ENCODE measurements at places on chromosomes 16 and 17.
A peak's percentile ranks its signal among the peaks of the same experiment; 100 is the strongest.

- peak; percentile 74 for DNase-seq
Measured at GRCh38 chr17:45261577-45262515, at the start of gene SPATA32. Gene SPATA32, minus strand, starts transcription at chr17:45262094. Its CDS starts 78 bp downstream, at chr17:45262016.

DNA sequence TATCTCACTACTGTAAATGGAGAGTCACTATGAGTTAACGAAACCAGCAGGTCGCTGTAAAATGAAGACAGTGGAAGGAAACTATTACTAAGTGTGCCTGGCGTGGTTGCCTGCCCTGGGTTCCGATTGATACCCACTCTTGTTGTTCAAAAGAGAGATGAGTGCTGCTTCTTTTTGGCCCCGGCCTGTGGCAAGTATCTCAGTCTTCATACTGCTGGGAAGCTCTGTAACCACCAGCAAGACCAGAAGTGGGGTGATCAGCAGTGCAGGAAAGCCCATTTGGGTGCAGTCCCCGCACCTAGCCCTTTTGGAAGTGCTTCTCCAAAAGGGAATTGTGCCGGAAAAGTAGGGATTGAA is 104.5 kb downstream of the SNX29 start:
- no peak for DNase-seq

DNA sequence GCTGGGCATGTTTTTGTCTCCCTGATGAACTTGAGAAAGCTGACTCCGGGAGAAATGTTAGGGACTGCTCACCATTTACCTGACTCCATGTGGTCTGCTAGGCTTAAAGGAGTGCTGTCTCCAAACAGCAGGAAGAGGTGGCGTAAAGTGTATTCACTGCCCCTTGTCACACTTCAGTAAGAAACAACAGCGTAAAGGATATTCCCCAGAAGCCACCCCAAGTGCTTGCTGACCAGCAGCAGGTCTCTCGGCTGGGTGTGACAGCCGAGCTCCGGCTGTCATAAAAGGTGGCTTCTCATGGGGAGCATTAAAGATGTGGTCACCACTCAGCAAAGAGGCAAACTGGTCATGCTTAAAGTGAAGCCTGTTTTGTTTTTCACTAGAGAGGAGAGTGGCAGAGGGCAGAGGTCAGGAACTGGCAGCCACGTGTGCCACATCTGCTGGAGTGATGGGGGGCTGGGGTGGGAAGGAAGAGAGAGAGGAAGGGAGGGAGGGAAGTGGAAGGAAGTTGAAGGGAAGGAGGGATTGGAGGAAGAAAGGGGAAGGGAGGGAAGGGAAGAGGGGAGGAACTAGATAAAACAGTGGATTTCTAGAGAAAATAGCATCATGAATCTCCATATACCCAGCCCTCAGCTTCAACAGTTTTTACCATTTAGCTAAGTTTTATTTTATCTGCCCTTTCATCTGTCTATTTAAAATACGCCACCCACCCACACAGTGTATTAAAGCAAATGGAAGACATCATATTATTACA is 119.3 kb downstream of the CLEC16A start:
- no peak for DNase-seq

DNA sequence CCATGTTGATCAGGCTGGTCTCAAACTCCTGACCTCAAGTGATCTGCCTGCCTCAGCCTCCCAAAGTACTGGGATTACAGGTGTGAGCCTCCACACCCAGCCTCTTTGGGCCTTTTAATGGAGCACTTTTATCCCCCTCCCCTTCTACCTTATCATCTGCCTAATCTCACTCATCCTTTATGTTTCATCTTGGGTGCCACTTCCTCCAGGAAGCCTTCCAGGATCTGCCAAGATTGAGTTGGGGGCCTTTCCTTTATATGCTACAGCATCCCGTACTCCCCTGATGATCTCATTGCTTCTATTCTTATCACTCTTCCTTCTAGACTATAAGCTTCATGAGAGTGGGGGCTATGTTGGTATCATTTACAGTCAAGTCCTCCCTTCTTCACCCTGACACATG is 192.8 kb upstream of the WSCD1 start:
- DNase-seq, result no peak

DNA sequence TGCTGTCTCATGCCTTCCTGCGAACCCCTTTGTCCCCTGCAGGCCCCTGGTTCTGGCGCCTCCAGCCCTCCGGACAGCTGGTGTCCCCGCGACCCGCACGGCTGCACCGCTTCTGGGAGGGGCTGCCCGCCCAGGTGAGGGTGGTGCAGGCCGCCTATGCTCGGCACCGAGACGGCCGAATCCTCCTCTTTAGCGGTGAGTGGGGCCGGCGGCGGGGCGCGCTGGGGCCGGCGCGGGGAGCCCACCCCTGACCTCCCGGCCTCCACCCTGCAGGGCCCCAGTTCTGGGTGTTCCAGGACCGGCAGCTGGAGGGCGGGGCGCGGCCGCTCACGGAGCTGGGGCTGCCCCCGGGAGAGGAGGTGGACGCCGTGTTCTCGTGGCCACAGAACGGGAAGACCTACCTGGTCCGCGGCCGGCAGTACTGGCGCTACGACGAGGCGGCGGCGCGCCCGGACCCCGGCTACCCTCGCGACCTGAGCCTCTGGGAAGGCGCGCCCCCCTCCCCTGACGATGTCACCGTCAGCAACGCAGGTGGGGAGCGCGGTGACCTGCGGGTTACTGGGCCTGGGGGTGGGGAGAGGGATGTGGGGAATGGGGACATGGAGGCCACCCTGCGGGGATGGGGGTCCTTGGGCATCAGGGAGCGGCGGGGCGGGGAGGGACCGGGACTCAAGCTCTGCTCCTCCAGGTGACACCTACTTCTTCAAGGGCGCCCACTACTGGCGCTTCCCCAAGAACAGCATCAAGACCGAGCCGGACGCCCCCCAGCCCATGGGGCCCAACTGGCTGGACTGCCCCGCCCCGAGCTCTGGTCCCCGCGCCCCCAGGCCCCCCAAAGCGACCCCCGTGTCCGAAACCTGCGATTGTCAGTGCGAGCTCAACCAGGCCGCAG is 7.1 kb upstream of the IL32 start:
- DNase-seq, result no peak

- DNase-seq, result no peak
Measured at GRCh38 chr16:83802554-83803205, 5.1 kb upstream of the HSBP1 start.

GRCh38 chr17:54493691-54494090 is 407.0 kb upstream of the TOM1L1 start:
- no peak for DNase-seq

GRCh38 chr16:49452108-49452507 is 78.5 kb downstream of the C16orf78 start:
- no peak for DNase-seq

GRCh38 chr17:2034806-2035540 is 5.0 kb downstream of the DPH1 start:
- no peak for DNase-seq

- no peak for DNase-seq
Measured at GRCh38 chr16:89261691-89262563, 44.4 kb downstream of the ZNF778 start.

DNA sequence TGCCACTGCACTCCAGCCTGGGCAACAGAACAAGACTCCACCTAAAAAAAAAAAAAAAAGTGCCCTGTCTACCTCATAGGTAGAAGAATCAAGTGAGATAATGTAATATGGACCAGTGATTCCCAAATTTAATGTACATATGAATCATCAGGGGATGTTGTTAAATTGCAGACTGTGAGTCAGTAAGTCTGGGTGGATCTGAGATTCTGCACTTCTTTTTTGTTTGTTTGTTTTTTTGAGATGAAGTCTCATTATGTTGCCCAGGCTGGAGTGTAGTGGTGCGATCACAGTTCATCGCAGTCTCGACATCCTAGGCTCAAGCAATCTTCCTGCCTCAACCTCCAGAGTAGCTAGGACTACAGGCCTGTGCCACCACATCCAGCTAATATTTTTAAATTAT is 31.6 kb downstream of the HOXB1 start:
- no peak for DNase-seq

- peak; percentile 89 for DNase-seq
Measured at GRCh38 chr16:22206013-22206841, at the start of gene EEF2K. Gene EEF2K, plus strand, starts transcription at chr16:22206278. Its CDS starts 19,452 bp downstream, at chr16:22225730.

- peak; percentile 4 for DNase-seq
Measured at GRCh38 chr16:46629331-46630219, 8.4 kb upstream of the SHCBP1 start.

GRCh38 chr17:31216031-31216751 is 80.8 kb downstream of the OMG start:
- DNase-seq, result peak; percentile 42

DNA sequence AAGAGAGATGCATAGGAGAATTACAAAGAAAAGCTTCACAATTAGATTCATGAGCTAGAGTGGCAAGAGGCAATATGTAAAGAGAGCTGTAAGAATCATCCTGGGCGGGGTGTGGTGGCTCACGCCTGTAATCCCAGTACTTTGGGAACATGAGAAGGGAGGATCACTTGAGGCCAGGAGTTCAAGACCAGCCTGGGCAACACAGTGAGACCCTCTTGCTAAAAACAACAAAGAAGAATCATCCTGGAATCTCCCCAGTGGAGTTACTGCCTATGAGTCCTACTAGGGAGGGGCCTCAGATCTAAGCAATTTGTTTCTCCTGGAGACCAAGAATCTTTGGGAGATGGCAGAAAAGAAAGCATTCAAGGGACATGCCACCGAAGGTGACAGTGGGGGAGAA is 119.1 kb downstream of the HIC1 start:
- no peak for DNase-seq

DNA sequence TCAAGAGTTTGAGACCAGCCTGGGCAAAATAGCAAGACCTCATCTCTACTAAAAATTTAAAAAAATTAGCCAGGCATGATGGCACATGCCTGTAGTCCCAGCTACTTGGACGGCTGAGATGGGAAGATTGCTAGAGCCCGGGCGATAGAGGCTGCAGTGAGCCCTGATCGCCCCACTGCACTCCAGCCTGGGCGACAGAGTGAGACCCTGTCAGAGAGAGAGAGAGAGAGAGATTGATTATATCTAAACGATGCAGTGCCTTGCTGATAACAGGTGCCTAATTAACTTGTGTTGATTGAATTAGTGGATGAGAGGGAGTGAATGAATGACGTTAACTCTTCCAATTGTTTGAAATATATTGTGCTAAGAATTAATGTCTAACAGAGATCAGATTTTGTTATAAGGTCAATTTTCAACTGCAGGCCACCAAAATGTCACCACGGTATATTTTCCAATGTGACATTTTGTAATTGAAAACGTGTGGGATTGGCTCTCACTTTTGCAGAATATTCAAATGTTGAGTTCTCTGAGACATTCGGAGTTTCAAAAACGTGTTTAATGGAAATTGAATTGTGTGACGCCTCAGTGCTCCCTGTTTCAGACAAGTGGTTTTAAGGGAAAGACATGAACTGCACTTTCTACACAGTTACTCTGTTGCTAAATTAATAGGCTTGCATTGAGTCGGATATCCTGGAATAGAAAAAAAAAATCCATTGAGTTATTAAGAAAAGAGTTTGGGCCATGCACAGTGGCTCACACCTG is 53.6 kb downstream of the ABAT start:
- no peak for DNase-seq

DNA sequence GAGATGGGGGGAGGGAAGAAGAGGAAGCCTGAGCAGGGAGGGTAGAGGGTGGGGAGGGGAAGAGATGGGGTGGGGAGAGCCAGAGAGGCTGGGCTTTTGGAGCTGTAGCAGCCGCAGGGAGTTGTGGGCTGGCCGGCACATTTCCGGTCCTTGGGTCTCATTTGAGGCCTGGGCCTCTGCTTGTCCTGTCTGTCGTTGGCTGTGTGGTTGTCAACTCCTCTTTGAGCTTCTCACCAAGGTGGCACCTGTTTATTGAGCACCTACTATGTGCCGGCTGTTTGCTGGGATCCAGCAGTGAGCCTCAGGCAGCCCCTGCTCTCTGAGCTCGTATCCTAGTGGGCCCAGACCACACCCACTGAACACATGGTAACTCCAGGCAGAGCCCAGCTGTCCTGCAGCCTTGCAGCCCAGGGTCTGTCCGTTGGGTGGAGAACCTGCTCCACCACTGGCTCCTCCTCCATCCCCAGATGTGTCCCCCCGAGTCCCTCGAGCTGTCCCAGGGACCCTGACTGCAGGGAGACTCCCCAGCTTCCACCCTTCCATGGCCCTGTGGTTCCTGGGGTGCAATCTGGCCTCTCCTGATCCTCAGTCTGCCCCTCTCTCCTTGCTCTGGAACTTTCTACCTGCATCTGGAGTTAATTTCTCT is 164.9 kb downstream of the IRF8 start:
- DNase-seq, result no peak

- no peak for DNase-seq
Measured at GRCh38 chr17:65173976-65174683, 37.0 kb downstream of the RGS9 start.

DNA sequence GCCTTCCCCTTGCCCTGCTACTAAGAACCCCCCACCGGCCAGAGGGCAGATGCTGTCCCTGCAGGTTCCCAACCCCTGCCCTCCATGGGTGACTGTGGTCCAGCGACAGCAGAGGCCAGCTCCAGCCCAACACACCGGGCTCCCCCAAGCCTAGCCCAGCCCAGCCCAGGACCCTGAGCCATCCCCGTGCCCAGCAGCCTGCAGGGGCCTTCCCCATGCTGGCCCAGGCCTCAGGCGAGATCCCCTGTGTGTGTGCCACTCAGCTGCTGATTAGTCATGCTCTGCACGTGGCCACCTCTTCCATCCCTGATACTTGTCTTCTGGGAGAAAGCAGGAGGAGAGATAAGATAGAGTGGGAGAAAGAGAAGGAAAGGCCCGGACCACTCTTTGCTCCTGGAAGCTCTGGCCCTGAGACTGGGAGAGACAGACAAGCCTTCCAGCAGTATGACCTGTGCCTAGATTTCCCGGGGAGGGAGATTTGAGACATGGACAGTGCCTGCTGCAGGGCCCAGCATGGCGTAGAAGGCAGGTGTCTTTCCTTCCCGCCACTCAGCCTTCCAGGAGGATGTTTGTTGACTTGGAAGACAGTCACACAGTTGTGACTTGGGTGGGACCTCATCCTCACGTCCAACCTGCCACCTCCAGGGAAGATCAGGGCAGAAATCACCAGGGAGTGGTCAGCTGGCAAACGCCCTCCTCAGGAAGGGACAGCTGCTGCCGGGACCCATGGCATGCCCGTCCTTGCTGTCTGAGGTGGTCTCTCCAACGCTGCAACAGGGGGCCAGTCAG is 41.3 kb upstream of the RASD1 start:
- no peak for DNase-seq

DNA sequence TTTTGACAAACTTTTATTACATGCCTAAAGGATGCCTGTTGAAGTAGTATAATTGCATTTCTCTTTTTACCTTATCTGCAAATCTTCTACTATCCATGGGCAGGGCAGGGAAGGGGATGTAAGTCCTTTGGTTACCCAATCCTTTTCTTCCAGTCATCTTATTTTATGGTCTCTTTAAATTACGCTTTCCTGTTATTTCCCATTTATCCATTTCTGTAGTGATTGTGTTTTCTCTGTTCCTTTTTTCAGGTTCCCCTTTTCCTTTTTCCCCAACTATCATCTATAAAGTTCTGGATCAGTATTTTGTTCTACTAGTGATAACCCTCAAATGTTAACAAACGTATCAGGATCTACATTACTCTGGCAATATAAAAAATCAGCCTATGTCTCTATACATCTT is 3.3 kb upstream of the ABCA9 start:
- no peak for DNase-seq

DNA sequence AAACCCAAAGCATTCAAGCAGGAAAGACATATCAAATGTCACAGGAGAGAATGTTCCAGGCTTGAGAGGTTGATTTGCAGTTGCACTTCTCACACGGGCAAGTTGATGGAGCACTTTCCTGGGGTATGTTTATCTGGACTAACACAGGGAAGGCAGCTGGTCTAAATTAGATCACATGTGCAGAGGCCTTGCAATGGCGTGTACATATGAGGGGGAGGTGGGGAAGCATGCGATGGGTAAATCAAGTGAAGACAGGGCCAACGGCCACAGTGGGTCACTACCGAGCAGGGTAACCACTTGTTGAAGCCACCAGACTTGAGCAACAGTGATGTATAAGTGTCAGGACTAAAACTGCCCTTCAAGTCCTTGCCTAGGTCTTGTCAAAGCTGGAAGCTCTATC is 156.6 kb upstream of the MAF start:
- DNase-seq, result no peak

GRCh38 chr16:86554917-86555703 is at the start of gene MTHFSD:
Gene MTHFSD, minus strand, starts transcription at chr16:86555235. Its CDS starts 51 bp downstream, at chr16:86555184.
- DNase-seq, result peak; percentile 95

Measured in hematopoietic multipotent progenitor cell (in vitro differentiated cells).